Cardiac fibroblast (primary cell): ENCODE measurements at places on chromosomes 3 and 15.

DNA sequence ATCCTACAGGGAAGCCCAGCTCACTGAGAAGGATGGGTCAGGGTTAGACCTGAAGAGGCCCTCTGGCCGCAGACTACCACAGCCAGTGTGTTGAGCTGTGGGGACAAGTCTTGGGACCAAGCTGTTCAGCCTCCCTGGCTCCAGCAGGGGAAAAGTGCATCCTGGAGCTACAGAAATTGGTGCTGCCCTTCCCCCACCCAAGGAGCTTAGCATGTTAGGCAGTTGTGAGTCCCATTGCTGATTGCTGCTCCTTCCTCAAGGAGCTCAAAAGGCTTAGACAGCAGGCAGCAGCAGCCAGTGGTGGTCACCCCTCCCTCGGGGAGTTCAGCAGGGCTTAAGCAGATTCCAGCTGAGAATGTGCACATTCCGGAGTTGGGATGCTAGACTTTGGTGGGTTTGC, 165.6 kb downstream of the ATP8B4 start:
- no peak for DNase-seq

GRCh38 chr3:14366248-14366647, 36.2 kb upstream of the SLC6A6 start:
- DNase-seq = no peak

- DNase-seq = peak; percentile 35
These were observed 919 bp downstream of the IDH2 start for GRCh38 chr15:90101130-90101968.

- peak; percentile 83 for DNase-seq
These were observed 45.7 kb upstream of the DUT start for GRCh38 chr15:48285329-48286214.
